ENCODE measurements at places on chromosomes 2 and 18.

GRCh38 chr18:7741640-7742039, 174.5 kb downstream of the PTPRM start:
- no peak for DNase-seq

DNA sequence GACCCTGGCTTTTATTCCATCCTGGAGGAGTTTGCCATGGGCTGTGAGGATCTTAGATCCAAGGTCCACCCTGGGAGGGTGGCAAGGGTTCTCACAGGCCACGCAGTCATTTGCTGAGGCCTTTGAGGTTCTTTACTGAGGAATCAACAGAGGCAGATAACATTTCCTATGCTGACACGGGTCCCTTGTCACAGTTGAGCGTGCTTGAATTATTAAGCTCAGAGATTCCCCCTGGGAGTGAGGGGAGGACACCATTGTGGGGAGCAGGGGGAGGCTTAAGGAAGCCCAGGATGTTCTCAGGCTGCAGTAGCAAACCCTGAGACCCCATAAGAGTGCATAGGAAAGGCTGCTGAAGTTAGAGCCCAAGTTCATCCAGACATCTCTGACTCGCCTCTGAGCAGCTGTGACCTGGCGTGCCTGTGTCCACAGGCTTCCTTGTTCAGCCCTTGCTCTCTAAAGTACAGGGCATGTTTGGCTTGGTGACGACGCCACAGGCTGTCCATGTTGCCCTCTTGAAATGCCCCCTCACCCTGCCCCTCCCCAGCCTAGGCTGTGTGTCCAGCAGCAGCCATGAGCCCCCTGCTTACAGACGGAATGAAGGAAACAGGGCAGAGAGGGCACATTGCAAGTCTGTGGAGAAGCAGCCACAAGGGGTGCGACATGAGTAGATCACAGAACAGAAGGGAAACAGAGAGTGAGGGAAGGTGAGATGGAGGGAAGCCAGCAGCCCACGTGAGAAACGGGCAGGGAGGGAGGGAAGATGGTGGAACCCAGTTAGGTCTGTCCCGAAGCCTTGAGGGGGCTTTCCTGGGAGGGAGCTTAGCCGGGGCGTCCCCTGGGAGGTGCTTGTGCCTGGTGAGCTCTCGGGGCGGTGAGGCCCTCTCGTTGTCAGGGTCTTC, 34.0 kb downstream of the NAPG start:
- no peak for DNase-seq

DNA sequence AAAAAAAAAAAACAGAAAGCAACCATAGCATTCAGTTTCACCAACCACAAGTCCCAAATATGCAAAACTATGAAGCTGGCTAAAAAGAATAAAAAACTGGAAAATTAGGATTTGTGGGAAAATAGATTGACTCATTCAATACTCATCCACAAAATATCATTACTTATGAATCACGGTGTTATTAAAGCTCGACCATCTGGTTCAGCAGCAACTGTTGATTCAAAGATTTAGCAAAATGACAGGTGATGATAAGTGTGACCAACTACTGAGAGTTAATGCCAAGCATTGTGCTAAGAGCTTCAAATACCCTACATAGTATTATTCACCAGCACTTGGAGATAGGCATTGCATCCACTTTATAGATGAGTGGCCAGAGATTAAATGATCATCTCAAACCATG, 26.2 kb upstream of the XDH start:
- DNase-seq = no peak

- DNase-seq = no peak
Observed at GRCh38 chr2:201436141-201436540, 15.1 kb downstream of the TRAK2 start.

- DNase-seq = no peak
Observed at GRCh38 chr2:98787700-98788099, 56.8 kb upstream of the MGAT4A start.

DNA sequence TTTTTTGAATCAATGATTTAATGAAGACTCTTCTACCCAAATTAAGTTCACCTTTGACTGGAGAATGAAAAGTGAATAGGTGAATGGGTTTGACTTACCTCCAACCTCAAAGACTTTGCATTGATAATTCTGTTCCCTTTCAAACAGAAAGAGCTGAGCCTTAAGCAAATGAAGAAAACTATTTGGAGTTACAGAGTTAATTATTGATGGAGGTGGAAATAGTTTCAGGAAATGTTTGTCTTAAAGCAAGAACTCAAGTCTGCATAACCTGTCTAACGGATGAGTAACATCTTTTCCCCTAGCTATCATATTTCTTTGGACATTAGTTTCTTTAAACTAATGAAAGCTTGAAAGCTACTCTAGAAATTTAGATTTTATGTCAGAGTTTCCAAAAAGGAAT, 166.5 kb downstream of the CERS6 start:
- no peak for DNase-seq

DNA sequence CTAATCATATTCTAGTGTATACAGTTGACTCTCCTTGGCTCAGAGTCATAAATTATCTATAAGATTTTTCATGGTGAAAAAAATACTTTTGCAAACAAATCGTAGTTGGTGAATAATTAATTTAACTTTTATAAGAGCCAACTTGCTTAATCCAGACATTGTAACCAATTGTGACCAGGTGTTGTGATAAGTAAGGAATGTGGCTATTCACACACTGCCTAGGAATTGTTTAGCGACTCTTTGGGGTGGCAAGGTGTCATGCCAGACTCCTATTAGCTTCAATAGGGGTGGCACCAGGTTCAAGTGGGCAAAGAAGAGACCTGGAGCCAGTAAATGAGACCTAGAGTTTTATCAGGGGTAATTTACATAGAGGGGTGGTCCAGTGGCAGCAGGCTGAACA, 344.7 kb upstream of the PKDCC start:
- DNase-seq = no peak

DNA sequence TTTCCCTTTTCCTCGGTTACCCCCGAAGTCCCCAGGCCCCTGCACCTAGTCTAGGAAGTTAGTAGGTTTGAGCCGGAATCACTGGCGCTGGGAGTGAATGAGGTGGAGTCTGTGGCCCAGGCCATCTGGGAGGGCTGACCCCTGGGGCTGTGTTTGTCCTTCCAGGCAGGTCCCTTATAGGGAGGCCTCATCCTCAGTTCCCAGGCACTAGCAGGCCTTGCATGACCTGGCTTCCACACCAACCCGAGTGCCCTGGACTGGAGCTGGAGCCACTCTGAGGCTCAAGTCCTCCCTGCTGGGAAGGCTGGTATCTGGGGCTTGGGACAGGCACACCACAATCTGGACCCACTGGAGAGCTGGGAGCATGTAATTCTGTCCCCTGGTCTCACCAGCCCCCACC, 111.0 kb downstream of the DYSF start:
- DNase-seq = no peak

DNA sequence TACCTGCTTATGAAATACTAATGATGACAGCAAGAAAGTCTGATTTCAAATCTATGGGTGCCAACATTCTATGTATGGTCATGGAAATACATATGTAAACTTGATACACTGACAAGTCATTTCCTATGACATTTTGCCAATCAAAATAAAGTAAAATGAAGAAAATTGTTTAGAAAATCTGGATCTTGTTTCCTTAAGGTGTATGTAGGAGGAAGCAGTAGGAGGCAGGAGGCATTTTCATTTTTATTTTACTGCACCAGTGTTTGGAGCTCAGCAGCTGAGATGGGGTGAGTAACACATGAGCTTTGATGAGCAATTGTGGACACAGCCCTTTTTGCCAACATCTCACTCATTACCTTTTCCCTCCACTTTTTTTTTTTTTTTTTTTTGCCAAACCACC, 167.0 kb downstream of the AFF3 start:
- no peak for DNase-seq

GRCh38 chr2:27972311-27972710, 81.8 kb downstream of the BABAM2 start:
- no peak for DNase-seq

DNA sequence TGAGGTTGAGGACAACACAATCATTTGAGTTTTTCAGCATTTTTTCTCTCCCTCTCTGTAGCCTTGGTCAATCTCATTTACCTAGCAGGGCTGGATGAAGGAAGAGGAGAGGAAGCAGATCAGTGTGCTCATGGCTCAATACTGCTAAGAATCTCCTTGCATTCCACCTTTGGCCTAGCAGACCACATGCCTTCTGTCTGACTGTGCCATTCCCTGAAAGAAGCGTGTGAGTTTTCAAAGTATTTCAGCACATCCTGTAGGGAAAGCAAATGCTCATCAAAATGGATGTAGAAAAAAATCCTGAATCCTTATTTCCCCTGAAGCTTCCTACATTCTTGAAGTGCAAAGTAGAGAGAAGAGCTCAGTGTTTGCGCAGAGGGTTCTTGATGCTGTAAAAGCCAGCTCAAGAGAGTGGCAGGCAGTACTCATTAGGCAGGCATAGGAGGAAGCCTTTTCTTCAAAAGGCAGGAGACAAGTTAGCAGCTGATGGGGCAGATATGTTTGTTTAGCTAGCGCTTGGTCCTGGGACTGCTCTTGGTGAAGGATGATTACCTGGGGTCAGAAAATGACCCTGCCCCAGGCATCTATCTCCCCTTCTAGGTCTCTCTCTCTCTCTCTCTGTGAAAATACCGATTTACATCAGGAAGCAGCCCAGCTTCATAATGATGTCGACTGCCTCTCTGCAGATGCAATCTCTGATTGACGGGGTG, 14.4 kb upstream of the PIK3C3 start:
- no peak for DNase-seq

DNA sequence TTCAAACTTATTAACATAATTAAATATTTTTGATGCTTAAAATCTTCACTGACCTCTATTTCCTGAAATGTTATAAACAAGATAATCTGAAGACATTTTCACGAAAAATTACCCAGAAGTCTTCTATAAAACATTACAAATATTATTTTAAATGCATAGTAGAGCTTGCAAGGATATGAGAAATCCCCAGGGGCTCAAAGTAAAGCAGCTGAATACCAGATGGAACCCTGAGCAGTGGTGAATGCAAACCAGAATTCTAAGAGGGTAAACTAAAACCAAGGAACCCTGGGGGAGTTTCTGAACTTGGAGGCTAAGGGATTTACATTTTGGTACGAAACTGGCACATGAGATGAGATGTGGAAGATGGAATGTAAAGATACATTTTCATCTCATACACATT, 83.6 kb downstream of the FSHR start:
- no peak for DNase-seq

- DNase-seq = no peak
Observed at GRCh38 chr2:129812071-129812470, 167.4 kb upstream of the RAB6C start.

DNA sequence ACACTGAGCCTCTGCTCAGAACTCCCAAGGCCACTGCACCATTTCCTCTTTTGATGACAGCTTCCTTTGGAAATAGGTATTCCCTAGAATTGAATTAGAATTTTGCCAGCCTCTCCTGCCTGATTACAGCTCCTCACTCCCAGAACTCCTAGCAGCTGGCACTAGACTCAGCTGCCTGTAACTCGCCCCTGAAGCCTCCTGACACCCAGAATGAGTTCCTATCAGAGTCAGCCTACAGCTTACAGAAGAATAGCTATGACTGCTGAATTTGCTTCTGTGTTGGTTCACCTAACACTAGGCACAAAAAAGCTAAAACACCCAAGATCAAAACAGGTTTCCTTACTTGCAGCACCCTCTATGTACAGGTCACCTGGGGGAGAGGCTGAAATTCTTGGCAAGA, 108.2 kb upstream of the PTPRM start:
- no peak for DNase-seq

DNA sequence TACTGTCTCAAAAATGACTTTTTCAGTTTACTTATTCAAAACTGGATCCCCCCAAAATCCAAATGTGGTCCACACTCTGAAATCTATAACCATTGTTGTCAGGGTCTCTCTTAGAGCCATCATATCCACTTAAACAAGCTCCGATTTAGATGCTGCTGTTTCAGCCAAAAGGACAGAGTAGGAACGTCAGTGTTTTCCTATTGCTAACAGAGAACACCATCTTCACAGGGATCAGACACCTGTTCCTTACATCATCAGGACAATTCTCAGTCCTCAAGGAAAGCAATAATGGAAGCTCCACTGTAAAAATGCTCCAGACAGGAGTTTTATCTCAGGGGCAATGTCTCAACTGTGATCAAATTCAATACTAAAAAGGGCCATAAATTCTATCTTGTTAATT, 155.4 kb downstream of the STK39 start:
- DNase-seq = no peak

- DNase-seq = no peak
Observed at GRCh38 chr18:3998698-3999333, 456.3 kb downstream of the DLGAP1 start.

DNA sequence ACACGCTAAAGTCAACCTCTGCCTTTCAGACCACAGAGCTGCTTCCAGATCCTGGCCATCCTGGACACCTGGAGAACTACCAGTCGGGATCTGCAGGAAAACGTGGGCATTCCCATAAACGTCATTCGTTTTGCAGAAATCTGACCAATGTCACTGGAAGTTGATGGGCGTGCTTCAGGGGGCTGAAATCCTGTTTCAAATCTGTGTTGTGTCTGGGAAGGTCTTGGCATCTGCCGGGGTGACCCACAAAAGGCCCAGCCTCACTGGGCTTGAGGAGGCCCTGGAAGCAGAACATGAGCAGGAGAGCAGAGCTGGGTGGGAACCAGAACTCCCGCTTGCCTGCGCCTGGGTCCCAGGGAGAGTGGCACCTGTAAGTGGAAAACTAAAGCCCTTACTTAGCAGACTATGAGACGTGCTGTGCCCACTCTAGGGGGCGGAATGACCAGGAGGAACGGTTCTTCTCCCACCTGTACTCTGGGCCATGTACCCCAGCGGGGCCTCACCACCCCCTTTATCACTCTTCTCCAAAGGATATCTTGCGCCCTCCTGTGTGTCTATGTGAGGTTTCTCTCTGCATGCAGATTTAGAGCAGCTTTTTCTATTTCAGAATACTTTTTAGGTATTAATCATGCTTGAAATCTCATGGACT, 200.9 kb downstream of the FAM210A start:
- DNase-seq = no peak

GRCh38 chr2:169653636-169654035, 40.6 kb downstream of the CFAP210 start:
- DNase-seq = no peak
